ENCODE measurements at places on chromosomes 3 and 15.

- DNase-seq: peak; percentile 99
These were observed at the start of gene PIF1 for GRCh38 chr15:64825431-64826294. TSS of gene PIF1 (minus strand) at chr15:64825647. CDS start at chr15:64824335, 1,312 bp downstream.

DNA sequence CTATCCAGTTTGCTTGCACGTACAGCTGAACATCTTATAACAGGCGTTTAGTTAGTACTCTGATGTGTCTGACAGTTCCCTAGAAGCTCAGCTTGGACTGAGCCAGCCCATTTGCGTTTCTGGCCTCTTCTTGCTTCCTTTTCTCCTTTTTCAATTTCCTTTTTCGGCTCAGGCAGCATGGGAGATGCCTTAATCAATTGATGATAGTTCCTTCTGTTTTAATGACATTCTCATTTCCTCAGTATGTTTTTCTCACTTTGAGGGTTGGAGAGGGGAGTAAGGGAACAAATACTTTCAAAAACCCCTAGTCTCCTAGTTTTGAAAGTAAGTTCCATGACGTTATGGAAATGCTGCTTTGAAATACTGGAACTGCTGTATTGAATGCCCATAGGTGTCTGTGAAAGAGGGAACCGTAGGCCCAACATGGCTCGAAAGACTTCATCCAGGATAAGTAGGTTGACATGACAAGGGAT, 18.9 kb downstream of the IL1RAP start:
- no peak for DNase-seq

- DNase-seq: no peak
These were observed 251.0 kb upstream of the MCTP2 start for GRCh38 chr15:93980261-93980911.

- no peak for DNase-seq
These were observed 45.1 kb downstream of the RSL24D1 start for GRCh38 chr15:55151631-55152030.

DNA sequence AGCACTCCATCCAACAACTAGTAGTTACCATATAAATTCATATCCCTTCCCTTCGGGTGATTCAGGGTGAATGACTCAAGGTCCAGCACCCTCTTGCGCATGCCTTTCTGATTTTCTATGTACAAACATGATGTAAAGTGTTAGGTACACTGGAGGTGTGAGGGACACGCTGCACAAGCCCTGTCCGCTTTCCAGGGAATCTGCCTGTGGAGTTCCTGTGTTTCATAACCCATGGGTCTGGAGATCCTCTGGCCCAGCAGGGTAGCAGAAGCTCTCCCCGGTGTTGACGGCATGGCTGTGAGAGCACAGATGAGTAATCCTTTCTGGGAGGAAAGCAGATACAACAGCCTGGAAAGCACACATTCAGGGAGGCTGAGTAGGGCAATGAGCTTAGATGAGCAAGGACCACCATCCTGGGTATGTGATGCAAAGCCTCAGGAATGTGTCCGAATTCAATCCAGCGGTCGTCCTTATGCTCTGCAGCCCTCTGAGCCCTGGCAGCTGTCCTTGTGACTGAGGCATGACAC, 142.9 kb upstream of the TP63 start:
- peak; percentile 90 for DNase-seq

- DNase-seq: no peak
These were observed 101.4 kb downstream of the FAM43A start for GRCh38 chr3:194787072-194787471.

DNA sequence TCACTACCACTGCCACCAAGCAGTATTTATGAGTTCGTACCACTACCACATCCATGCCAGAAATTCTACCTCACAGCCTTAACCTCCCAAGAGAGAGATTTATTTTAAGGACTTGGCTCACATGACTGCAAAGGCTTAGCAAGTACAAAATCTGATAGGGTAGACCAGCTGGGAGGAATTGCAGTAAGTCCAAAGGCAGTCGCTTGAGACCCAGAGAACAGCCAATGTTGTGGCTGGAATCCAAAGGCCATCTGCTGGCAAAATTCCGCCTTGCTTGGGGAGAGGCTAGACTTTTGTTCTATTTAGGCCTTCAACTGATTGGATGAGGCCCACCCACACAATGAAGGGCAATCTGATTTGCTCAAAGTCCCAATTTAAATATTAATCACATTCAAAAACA, 101.4 kb upstream of the STT3B start:
- no peak for DNase-seq

DNA sequence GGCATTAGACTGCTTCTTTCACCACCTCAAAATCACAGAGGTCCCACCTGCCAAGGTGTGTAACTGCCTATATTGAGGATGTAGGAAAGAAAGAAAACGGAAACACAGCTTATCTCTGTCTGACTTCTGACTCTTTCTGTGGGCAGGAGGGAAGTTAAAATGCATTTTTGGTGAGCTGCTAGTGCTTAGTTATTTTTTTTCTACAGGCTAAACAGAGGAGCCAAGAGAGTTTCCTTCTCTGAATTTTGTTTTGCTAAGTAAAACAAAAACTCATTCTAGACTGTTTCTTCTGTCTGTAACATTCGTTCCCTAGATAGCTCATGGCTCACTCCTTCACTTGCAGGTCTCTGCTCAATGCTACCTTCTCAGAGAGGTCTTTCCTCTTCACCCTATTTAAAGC, 18.8 kb upstream of the AMOTL2 start:
- DNase-seq: no peak

DNA sequence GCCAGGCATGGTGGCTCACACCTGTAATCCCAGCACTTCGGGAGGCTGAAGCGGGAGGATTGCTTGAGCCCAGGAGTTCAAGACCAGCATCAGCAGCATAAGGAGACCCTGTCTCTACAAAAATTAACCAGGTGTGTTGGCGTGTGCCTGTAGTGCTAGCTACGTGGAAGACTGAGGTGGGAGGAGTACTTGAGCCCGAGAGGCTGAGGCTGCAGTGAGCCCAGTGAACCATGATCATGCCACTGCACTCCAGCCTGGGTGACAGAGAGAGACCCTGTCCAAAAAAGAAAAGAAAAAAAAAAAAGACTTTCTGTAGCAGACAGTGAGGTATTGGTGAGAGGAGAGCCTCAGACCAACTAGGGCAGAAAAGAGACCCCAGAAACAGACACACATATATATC, 263.8 kb downstream of the XXYLT1 start:
- no peak for DNase-seq

- peak; percentile 35 for DNase-seq
These were observed 199.1 kb downstream of the LRRN1 start for GRCh38 chr3:3998140-3998922.

DNA sequence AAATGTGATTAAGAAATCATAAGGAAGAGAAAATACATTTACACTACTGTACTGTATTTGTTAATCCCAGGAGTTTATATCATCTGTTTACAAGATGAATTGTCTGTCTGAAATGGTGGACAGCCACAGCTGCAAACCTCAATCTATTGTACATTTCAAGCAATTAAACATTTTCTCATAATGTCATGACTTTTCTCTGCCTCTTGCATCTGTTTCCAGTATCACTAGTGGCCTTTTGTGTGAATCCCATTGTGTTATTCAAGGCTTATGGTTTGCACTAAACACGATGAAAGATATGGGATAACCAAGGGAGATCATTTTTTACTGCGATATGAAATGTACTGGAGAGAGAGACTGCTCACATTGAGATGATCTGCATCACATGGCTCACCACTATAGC, 200.2 kb upstream of the LRRN1 start:
- no peak for DNase-seq

- peak; percentile 94 for DNase-seq
These were observed 783.7 kb downstream of the AGBL1 start for GRCh38 chr15:86863226-86863915.

- DNase-seq: no peak
These were observed 30.1 kb upstream of the XIRP1 start for GRCh38 chr3:39222462-39222861.

GRCh38 chr3:173214576-173214975, 73.5 kb upstream of the SPATA16 start:
- DNase-seq: no peak

DNA sequence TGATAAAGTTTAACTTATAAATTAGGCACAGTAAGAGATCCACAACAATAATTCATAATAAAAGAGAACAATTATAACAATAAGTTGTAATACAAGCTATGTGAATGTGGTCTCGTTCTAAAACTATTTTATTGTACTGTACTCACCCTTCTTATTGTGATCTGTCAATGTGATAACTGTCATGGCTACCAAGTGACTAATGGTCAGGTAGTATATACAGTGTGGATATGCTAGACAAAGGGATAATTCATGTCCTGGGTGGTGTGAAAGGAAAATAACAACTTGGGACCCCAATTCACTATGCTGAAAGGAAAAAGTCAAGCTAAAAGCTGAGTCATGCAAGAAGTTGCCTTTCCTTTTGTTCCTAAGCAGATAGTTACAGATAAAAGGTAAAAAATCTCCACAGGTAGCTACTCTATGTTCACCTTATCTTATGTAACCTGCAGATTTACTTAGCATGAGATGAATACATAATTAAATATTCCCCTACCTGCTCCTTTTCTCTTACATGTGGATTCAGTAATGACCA, 10.7 kb upstream of the CYP8B1 start:
- no peak for DNase-seq

- DNase-seq: peak; percentile 40
These were observed 64.7 kb downstream of the BFSP2 start for GRCh38 chr3:133464573-133464972.

DNA sequence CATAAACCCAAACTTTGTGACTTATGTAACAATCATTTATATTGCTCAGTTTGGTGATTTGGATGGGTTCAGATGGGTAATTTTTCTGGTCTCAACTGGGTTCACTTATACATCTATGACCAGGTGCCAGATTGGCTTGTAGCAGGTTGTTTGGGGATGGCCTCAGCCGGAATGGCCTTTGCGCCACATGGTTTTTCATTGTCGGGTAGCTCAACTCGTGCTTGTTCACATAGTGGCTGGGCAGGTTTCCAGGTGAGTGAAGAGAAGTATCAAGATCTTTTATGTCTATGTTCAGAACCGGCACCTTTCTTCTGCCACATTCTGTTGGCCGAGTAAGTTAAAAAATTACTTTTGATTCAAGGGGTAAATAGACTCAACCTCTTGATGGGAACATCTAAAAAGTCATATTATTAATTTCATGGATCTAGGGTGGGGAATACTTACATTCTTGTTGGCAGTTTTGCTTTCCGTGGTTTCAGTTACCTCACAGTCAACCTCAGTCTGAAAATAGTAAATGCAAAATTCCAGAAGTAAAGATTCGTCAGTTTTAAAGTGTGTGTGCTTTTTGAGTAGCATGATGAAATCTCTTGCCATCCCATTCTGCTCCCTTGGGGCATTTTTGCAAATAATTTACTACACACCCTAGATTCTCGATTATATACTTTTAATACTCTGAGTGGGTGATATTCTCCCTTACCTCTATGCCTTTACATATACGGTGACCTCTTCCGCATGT, 745.7 kb upstream of the CCDC54 start:
- DNase-seq: peak; percentile 78

DNA sequence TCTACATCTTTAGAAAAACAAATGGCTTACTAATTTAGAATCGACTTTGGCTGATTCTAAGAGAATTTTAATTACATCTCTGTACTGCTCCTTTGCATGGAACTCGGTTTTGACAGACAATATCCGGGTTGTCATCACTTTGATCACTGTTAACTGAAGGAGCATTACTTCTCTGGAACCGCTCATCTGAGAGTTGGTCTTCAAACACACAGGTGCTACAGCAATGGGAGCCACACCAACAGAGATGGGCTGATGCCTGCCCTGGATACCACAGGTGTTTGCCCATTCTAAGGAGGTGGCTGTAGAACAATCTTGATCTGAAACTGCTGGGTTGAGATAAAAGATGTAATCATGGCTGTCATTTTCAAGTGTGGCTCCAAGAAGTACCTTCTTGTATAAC, 21.6 kb downstream of the LINS1 start:
- no peak for DNase-seq

DNA sequence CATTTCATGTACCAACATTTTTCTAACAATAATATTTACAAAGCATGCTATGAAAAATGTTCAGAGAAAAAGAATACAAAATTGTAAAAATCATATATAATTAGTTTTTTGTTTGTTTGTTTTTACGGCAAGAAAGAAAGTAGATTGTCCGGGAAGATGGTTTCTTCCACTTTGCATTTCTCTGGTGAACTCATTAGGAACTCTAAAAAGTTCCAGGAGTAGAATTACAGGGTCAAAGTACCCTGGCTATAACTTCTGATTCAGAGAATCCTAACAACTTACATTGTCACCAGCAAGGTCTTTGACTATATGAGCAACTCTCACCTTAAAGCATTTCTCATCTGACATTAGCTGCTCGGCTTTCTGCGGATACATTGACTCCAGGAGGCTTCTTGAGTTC, 196.7 kb downstream of the PDE8A start:
- no peak for DNase-seq

DNA sequence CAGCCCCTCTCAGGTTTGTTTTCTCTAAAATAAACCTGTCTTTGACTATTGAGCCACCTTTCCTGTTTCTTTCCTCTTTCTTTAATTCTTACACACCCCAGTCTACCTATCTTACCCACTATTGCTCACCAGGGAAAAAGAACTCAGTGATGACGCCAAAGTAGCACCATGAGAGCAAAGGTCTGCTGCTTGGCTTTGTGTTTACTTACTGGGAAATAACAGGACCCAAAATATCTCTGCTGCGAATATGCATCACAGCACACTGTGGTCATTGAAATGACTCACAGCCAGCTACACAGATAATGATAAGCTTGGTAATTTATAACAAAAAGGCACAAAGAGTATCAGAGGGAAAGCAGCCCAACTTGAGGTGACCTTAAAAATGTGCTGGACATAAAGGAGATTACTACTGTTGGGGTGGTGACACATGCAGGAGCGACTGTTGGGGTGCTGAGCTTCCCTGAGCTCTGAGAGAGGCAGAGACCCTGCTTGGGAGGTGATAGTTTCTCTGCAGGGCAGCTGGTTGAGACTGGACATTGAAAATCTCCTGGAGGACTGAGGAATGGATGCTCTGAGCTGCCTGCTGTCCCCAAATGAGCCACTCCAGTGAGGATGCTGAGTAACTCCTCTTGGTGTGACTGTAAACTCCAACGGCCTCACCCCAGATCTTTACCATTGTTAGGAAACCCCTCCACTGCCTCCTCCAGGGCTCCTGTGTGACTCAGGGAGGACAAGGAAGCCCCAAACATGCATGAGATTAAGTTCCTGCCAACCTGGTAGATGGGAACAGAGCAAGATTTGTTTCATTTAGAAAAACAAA, 14.5 kb downstream of the EFCAB12 start:
- peak; percentile 67 for DNase-seq

- DNase-seq: no peak
These were observed 57.2 kb downstream of the SNX4 start for GRCh38 chr3:125462722-125463299.

- DNase-seq: no peak
These were observed 10.6 kb downstream of the PSMA4 start for GRCh38 chr15:78550815-78551214.

- no peak for DNase-seq
These were observed 10.9 kb upstream of the RPL39L start for GRCh38 chr3:187150186-187150585.

GRCh38 chr3:33910031-33910430, 111.6 kb downstream of the PDCD6IP start:
- no peak for DNase-seq

GRCh38 chr3:169722724-169723123, 42.1 kb downstream of the TERC start:
- no peak for DNase-seq
